NCI-H82 (cell line): ENCODE measurements at places on chromosomes 7 and 10.

DNA sequence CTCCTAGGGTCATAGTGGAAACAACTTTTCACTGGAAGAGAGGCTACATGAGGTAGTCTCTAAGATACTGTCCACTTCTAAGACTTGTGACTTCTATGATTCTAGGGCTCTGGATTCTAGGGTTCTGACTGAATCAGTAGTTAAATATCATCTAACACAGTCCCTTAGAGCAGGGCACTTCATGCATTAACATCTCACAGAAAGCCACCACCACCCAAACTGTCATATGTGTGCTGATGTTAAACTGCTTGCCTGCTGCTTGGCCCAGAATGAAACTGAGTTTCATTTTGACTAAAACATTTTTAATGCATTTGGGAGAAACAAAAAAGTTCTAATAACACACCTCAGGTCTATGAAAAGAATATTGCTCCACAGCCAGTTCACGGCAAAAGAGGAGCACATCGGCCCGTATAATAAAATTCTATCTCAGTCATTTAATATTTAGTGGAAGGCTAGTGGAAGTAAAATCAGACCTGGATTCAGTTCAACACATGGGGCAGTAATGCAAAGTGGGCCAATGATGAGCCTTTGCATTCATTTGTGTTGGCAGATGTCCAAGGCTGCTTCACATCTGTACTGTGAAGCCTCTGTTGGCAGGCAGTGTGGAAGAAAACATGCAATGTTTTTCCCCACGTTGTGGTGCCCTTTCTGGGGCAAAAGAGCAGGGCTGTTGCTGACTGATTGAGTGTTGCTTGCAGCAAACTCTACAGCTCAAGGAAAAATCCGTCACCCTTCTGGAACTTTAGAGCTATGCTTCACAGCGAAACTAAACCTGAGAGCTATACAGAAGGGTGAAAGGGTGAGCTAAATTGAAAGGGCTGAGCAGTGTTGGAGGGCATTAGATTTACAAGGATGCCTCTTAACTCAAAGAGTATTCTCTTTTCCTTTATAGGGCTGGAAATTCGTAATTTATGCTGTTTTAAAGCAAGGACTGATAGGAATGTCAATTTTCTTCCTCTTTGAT, 33.5 kb upstream of the AUTS2 start:
- peak; percentile 62 for DNase-seq

DNA sequence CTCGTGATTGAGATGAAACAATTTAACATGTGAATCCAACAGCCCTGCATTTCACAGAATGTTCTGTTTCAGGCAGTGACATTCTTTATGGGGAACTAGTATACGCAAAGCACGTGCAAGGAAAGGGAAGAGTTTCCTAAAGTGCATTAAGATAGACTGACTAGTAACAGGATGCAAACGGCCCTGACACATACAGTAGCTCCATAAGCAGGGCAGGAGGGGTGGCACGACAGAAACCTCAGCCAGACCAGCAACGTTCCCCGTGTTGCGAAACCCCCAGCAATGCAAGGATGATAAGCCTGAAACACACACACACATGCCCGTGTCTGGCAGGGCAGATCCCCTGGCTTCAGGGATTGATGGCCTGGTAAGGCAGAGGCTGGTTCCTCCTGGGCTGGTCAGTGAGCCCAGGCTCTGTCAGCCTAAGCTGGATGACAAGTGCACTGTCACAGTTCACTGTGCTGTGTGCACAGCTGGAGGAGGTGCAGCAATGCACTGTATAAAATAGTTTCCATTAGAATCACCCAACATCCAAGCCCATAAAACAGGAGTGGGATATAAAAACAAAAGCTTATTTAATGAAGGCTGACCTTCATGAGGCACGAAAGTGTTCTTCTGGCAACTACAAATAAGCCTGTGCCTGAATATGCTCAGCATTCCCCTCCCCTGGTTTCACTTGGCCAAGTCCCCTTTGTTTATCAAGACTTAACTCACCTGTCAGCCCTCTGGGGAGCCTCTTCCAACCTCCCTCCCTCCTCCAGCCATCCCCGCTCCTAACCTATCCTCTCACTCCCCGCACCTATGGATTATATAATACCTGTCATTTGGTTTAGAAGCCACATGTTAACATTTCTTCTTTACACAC, 88.8 kb downstream of the GSAP start:
- DNase-seq = no peak

DNA sequence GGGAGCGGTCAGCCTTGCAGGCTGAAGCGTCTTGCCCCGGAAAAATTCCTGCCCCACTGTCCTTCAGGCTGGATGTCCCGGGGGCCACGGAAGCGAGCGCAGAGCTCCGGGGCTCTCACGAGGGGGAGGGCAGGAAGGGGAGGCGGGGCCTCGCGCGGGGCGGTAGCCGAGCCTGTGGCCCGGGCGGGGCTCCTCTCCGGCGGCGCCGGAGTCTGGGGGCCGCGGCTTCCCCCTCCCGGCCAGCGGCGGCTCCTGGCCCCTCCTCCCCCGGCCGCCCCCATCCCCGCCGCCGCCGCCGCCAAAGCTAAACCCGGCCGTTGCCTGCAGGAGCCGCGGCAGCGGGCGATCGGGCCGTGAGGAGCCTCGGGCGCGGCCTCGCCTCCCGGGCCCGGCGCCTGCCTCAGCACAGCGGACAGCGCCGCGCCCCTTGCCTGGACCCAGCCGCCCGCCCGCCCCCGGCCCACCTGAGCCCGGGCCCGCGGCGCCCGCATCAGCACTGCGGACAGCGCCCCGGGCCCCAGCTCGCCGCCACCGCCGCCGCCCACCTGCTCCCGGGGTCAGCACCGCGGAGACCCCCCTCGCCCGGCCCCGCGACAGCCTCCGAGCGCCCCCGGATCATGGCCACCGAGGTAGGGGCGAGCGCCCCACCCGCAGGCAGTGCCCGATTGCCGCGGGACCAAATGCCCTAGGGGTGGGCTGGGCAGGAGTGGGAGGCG, at the start of gene GOLGA7B:
Gene GOLGA7B, plus strand, starts transcription at position 157 of the 716 bp plus-strand sequence. Its CDS starts 461 bp downstream, at position 618.
- peak; percentile 57 for DNase-seq

DNA sequence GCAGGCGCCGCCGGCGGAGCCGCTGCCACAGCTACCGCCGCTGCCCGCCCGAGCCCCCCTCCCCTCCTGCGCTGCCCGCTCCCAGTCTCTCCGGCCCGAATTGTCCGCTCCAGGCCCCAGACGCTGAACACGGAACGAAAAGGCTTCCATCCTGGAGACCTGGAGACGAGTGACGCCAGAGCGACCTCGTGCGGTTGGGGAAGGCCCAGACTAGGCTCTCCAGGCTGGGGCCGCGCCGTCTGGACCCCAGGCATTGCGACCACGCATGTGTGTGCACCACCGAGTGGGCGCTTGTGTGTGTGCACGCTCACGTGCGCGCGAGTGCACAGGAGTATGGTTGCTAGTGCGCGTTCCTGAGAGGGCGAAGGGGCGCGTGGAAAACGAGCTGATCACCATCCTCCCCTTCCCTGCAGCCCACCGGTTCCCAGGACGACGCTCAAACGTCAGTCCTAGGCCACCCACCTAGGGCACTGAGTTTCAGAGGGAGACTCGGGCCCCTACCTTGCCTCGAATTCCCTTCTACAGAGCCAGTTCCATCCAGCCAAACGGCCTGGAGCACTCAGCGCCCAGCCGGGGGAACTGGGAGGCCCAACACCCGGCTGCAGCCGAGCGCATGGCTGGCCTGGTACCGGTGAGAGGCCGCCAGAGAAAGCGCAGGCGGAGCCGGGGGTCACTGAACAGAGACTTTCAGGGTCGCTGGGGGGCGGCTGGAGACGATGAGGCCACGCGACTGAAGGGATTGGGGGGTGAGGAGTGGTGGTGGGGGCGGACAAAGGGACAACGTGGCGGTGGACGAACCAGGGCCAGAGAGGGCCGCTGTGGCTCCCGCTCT, 11.6 kb downstream of the LBX1 start:
- peak; percentile 79 for DNase-seq

DNA sequence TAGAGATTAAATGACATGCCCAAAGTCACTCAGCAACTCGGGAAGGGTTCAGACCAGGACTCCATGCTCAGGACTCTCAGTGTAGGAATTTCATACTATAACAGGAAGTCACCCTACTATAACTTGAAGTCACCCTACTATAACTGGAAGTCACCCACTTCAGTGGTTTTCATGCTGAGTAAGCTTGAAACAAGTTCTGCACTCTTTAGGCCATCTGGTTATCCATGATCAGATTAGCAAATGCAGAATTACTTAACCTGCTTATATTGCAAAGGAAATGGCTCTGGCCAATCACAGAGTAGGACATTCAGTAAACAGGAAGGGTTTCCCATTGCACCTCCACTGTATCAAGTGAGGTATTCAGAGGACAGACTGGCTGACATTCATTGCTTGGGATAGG, 1240.4 kb downstream of the GATA3 start:
- peak; percentile 86 for DNase-seq

DNA sequence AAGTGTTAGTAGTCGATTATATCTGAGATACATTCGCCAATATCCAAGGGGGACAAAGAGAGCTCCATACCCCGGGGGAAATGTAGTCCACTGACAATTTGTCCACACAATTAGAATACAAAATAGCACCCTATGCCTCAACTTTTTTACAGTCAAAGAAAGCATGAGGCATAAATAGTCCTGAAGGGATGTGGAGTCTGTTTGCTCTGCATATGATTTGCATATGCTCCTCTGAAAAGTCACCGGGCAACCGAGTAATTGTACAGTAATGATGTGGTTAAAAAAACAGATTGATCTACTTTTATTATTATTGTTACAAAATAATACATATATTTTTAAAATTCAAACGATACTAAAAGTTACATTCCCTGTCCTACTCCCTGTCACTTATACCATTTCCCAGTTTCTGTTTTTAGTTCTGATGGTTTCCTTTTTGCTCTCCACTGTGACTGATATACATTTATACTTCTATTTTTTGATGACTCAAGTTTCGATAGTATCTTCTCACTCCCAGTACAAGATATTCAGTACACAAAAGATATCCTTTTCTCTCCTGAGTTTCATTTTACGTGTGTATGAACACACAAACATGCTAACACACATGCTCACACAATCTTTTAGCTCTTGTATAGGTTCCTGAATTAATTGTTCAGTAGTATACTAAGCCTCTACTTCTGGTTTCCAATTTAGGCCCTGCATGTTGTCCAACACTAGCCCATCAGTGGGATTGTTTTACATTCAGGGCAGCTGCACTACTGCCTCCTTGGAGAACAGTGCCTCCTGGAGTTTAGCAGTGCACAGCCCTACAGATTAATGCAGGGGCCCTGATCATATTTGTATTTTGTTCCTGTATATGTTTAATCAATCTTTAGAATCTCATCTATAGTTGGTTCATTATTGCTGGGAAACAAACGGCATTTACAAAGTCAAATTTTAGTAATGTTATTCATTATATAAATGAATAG, 130.9 kb downstream of the TES start:
- no peak for DNase-seq
